Effector CD4-positive, alpha-beta T cell (primary cell): ENCODE measurements at places on chromosomes 3 and 15.

GRCh38 chr15:84761607-84762131 lies 13.3 kb downstream of the ZNF592 start:
- no peak for DNase-seq

GRCh38 chr3:106683953-106684620 lies 693.2 kb upstream of the CCDC54 start:
- DNase-seq, result no peak

DNA sequence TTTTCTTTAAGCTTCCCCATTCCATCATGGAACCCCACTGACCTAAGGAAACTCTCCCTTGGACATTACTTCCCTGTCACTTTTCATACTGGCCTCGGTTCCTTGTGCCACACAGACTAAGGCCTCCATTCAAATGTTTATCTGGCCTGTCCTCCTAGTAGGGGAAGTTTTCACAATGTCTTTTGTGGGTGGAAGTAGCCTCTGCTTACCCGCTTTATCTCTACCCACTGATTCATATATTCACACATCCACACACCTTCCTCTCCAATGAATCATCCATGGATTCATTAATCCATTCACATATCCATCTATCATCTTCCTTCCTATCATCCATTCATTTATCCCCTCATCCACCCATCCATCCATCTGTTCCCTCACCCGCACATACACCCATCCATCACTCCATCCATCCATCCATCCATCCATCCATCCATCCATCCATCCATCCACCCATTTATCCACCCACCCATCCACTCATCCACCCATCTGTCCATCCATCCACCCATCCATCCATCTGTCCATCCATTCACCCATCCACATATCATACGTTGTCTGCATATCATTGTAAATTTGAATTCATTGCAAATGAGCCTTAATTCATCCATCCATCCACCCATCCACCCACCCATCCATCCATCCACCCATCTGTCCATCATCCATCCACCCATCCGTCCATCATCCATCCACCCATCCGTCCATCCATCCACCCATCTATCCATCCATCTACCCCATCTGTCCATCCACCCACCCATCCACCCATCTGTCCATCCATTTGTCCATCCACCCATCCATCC lies 49.1 kb downstream of the IQSEC1 start:
- no peak for DNase-seq

- DNase-seq, result no peak
Observed at GRCh38 chr3:150876611-150877265, 28.5 kb downstream of the MINDY4B start.
